ENCODE measurements at places on chromosomes 2 and 18.

- DNase-seq, result no peak
These were observed 172.0 kb downstream of the TNS1 start for GRCh38 chr2:217830807-217831206.

- no peak for DNase-seq
These were observed 21.7 kb downstream of the C18orf63 start for GRCh38 chr18:74337155-74337911.

DNA sequence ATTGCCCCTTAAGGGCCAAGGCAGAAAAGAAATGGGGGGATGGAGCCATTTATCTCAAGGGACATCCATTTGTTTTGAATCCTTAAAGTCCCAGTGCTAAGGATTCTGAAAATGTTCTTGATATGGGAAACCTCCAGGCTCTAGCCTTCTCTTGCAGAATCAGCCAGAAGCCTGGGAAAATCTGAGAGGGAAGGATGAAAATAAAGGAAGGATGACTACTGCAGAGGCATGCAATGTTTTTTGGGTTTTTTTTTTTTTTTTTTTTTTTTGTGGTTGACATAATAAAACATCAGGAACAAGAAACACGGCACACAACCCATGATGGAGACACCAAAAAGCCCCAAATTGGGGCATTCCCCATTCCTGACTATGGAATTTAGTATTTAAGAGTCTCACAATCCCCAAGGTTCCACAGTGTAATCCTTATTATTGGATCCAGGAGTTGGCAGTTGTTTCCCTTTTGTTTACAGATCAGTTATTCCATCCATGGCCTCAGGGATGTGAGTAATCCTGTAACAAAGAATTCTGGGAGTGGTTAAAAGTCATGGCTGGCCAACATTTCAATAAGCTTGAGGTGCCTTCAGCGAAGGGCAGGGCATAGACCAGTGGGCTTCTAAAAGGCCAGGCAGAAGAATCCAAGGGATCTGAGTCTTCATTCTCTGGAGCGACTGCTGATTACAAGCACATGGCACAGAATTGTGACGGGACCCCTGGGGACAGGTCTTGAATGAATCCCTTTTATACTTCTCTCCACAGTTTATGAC, 337.5 kb downstream of the GULP1 start:
- DNase-seq, result no peak

DNA sequence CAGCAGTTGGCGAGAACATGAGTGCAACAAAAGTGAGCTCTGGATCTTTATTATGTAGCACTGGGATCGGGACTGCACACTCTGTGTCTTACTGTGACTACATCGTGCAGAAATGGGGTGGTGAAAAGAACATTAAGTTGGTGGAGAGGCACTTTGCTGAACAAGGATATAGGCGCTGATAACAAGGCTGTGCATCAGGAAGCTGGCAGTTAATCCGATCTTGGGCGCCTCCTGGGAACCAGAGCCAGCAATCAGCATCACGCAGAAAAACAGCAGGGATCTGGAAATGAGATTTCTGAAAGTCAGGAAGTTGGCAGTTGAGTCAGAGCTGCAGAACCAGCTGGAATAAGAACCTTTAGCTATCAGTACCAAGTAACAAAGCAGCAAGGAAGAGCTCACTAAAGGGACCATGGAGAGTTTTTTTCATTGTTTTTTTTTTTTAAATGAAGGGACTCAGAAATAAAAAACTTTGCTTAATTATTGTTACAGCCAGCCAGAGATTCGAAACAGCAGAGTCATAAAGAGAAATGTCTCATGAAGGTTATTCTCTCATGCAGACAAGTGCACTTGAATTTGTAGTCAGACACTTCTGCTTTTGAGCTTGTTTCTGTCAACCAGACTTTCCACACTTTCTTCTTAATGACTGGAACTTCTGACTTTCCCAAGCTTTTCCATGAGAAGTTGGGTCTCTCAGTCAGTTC, 22.8 kb upstream of the MYO3B start:
- DNase-seq, result no peak

- DNase-seq, result no peak
These were observed 92.8 kb downstream of the NFATC1 start for GRCh38 chr18:79488311-79489050.

- no peak for DNase-seq
These were observed 249.1 kb upstream of the SIX2 start for GRCh38 chr2:45258311-45258710.

- DNase-seq, result no peak
These were observed 1658.2 kb upstream of the PIK3C3 start for GRCh38 chr18:40296717-40297413.

GRCh38 chr18:8423051-8423557, 186.1 kb upstream of the RAB12 start:
- no peak for DNase-seq

- DNase-seq, result no peak
These were observed 30.2 kb downstream of the UGP2 start for GRCh38 chr2:63871864-63872263.

GRCh38 chr18:38116716-38117115, 551.1 kb upstream of the CELF4 start:
- no peak for DNase-seq

- no peak for DNase-seq
These were observed 1.1 kb upstream of the TET3 start for GRCh38 chr2:73983322-73984202.

DNA sequence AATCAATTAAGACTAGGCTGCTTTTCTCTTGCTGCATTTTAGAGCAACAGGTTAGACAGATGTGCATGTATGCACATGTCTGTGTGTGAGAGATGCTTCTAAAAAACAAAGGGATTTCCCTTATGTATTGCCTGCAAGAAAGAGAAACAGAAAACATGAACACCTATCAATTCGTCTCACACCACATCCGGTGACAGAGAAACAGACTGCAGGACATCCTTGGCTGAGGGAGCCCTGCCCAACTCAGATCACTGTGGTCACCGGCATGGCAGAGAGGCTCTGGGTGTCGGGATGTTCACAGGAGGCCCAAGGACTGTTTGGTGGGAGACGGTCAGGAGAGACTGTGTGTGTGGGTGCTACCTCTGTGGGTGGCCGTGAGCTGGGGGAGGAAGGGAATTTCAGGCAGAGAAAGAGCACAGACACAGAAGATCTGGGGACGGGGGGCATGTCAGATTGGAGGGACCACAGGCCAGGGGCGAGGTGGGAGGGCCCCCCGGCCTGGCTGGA, 24.9 kb downstream of the FHL2 start:
- DNase-seq, result no peak

All from activated naive CD4-positive, alpha-beta T cell treated with anti-CD3 and anti-CD28 coated beads, Interleukin-2, amount 50 U/mL, for 16 hours (primary cell).